HepG2 (cell line): ENCODE measurements at places on chromosomes 13 and 19. TPM values are rescaled to one million over a fixed set of nuclear protein-coding genes. Genes with fewer than 3 reads are reported as not detected.

- no peak overlapping the region for H3K4me3 ChIP-seq
- no peak for DNase-seq
- no peaks in the 10 kb centered on the region for H3K27me3 ChIP-seq
Measured at GRCh38 chr13:89796196-89796595, 1551.3 kb upstream of the MIR17HG start.

GRCh38 chr13:21942061-21942460 lies 271.2 kb downstream of the FGF9 start:
- H3K27ac ChIP-seq = no peak overlapping the region
- no peaks in the 10 kb centered on the region for H3K4me1 ChIP-seq
- no peaks in the 10 kb centered on the region for H3K36me3 ChIP-seq
- DNase-seq = no peak

The APOC4 gene
- 0.46 TPM in 1 of 2 replicates, not detected in the other for total RNA-seq

The ZNF155 gene
- total RNA-seq = 2.8 and 3.6 TPM in 2 replicates

- no peak overlapping the region for H3K4me3 ChIP-seq
- no peaks in the 10 kb centered on the region for H3K36me3 ChIP-seq
- H3K4me1 ChIP-seq = no peaks in the 10 kb centered on the region
- no peak for DNase-seq
- H3K27ac ChIP-seq = no peak overlapping the region
Measured at GRCh38 chr13:26909477-26909876, 148.9 kb upstream of the GPR12 start.

DNA sequence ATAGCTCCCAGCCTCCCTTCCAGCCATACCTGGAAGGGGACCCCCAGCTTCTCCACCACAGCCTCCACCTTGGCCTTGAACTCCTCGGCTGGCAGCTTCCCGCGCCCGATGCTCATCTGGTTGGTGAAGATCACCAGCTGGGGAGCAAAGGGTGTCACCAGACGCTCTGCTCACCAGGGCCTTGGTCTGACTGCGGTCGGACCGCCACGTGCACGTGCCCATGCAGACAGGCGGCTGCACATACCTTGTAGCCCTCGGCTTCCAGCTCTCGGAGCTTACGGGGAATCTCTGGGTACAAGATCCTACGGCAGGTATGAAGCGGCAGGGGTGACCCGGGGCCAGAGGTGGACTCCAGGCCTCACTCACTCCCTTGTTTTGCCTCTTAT lies 3.4 kb downstream of the PNKP start:
- H3K27me3 ChIP-seq = no peaks in the 10 kb centered on the region; the same call in 2 of the 3 replicates
- DNase-seq = no peak
- H3K36me3 ChIP-seq = peaks cover 14% of the 10 kb centered on the region
- no peak overlapping the region for H3K27ac ChIP-seq
- H3K4me3 ChIP-seq = no peak overlapping the region

- peaks cover 1% of the 10 kb centered on the region; the same call in 1 of the 2 replicates for H3K36me3 ChIP-seq
- peaks cover 82% of the 10 kb centered on the region for H3K4me1 ChIP-seq
- peak overlapping the region; percentile 95 for H3K27ac ChIP-seq
- peak; percentile 50 for DNase-seq
Measured at GRCh38 chr19:44747739-44748425, 626 bp upstream of the BCL3 start.

DNA sequence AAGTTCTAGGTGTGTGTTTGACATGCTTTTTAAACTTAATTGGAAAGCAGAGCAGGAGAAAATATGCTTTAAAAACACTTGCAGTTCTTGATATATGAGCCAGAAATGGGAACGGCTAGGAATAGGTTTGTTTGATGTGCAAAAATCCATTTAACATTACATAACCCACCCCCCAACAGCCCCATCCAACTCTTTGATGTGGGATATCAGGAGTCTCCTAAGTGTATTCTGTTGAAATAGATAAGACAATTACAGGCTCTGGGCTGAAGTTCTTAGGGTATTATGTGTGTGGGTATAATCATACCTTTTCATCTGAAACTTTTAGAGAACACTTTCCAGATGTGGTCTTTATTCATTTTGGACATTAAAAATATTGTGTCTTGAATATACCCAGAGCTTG lies 240.4 kb upstream of the CSNK1A1L start:
- H3K27me3 ChIP-seq = no peaks in the 10 kb centered on the region
- no peaks in the 10 kb centered on the region for H3K36me3 ChIP-seq
- H3K27ac ChIP-seq = no peak overlapping the region
- H3K4me1 ChIP-seq = no peaks in the 10 kb centered on the region
- H3K4me3 ChIP-seq = no peak overlapping the region
- no peak for DNase-seq

The SHC2 gene
- 4.8 and 9.0 TPM in 2 replicates for total RNA-seq

- no peaks in the 10 kb centered on the region for H3K36me3 ChIP-seq
- no peak for DNase-seq
- H3K4me1 ChIP-seq = peaks cover 8% of the 10 kb centered on the region
- no peaks in the 10 kb centered on the region for H3K27me3 ChIP-seq
- no peak overlapping the region for H3K4me3 ChIP-seq
Measured at GRCh38 chr19:6489278-6490061, 7.9 kb upstream of the DENND1C start.
